ENCODE measurements at places on chromosomes 5 and 9.

- no peak for DNase-seq
Measured at GRCh38 chr5:79031485-79031867, 38.0 kb downstream of the DMGDH start.

DNA sequence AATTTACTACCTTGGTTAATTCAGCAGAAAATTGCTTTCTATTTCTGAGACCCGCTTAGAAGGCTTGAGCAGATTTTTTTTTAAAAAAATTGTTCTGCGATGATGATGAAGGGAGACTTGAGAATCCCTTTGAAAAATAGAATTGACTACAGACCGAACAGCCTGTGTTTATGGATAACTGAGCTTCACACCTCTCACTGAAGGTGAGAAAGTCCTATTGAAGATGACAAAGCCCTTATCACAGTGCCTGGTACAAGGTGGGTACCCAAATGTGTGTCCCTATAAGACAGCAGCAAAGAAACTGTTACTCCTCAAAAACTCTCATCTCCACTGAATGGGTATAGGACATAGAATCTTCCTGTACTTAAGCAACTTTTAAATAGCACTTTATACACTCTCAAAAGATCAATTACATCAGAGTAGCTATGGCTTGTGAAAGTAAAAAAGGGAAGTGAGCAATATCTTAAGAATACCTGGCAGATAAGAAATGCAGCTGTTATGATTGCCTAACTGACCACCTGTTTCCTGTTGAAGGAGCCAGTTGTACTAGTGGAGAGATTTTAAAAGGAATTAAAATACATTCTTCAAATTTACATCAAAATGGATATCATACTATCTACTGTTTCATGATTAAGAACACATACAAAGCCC is 419.7 kb downstream of the CHSY3 start:
- DNase-seq, result no peak

GRCh38 chr9:133210202-133210532 is 1.1 kb upstream of the OBP2B start:
- no peak for DNase-seq

GRCh38 chr5:118249386-118249785 is 739.0 kb downstream of the DTWD2 start:
- DNase-seq, result no peak

DNA sequence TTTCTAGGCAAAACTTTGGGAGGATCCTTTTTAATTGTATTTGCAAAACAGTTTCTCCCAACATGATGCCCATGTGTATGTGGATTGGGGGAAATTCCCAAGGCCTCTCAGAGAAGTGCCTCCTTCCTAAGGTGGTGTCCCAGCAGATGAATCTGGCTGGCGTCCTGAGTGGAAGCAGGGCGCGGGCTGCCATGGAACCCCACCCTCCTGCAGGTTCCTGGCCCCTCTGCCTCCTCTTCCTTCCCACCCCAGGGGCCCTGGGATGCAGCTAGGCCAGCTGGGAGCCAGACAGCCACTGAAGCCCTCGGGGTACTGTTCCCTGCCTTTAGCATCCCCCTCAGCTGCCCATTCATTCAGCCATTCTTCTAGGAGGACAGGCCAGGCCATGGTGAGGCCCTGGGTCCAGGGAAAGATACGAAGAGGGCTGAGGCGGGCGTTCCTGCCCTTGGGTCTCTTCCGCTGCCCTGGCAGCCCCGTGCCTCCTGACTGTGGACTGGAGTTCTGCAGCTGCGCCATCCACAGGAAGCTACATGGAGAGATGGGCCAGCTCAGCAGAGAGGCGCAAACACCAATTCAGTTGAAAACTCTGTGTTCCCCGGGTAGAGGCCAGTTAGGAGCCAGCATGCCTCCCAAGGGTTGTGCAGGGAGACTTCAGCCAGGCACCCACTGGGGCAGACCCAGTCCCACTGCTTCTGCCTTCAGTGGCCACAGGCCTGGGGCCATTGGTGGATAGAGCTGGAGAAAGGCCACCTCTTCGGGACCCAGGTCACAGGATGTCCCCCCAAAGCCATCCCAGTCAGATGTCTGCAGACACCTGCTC is 36.5 kb downstream of the ADAMTS2 start:
- no peak for DNase-seq

DNA sequence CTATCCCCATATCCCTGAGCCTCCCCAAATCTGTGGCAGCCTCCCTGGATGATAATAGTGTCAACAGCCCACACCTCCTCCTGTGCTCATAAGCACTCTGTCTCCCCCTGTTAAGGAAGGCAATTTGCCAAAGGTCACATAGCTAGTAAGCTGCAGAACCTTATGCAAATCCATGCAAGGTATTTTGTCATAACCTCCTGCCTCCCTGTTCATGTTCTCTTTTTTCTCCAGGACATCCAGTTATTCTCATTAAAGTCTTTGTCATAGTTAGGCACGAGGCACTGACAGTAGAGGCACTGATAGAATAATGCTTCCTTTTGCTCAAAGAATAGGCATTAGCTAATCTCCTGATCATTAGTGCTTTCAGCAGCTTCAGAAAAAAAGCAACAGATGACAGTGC is 10.2 kb upstream of the AUH start:
- DNase-seq, result no peak

DNA sequence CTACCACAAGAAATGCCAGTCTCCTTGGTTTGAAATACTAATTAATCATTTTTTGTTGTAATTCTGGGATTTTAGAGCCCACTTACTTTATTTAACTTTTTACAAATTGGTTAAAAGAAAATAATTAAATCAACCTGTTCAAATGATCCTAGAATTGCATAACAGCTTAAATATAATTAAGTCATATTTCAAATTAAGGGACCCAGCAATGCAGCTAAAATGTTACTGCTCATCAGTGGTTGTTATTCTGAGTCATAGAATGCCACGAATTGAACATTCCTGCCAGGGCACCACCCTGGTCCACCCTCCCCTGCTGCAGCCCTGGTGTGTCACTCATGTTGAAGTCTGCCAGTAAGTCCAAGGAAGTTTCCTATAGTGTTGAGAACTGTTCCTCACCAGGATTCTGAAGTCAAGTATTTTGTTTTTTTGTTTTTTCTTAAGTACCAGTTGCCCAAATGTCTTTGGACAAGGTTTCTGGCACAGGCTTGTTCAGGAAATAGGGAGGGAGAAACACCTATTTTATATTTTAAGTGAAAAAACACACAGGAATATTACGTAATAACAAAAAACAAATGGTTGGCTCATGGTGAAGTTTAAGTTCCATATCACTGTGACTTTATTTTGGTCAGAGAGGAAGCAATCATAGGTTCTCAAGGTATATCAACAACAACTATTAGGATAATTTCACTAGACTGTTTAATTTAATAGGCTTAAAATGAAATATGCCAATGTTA is 4.3 kb upstream of the ITGA1 start:
- DNase-seq, result no peak

GRCh38 chr9:129237164-129237611 is 59.1 kb upstream of the IER5L start:
- peak; percentile 61 for DNase-seq

DNA sequence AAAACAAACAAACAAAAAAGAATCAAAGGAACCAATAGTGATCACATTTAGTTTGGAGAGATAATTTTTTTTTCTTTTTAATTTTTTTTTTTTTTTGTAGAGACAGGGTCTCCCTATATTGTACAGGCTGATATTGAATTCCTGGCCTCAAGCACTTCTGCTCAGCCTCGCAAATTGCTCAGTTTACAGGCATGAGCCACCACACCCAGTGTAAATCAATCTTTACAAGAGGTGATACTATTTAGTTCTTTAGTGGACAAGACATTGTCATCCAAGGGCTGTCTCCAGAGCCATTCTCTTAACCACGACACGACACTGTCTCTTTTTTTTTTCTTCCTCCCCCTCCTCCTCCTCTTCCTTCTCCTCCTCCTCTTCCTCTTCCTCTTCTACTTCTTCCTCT is 29.6 kb downstream of the ERAP2 start:
- no peak for DNase-seq

DNA sequence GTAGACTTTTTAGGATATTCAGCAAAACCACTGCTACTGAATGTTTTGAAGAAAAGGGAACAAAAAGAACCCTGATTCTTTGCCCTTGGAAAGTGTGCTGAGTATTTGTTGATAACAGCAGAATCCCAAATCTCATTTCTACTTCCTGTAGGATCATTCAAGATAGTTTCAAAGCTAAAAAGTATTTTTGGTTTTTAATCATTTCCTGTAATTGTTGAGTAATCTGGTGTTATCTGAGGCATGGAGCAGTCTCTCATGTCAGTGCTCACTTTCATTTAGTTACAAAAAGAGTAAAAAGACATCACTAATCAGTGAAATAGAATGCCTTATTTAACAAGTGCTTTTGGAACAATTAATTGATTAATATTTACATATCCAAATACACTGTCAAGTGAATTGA is 56.1 kb downstream of the ITGA2 start:
- no peak for DNase-seq
